ENCODE measurements at places on chromosomes 5 and 9.

DNA sequence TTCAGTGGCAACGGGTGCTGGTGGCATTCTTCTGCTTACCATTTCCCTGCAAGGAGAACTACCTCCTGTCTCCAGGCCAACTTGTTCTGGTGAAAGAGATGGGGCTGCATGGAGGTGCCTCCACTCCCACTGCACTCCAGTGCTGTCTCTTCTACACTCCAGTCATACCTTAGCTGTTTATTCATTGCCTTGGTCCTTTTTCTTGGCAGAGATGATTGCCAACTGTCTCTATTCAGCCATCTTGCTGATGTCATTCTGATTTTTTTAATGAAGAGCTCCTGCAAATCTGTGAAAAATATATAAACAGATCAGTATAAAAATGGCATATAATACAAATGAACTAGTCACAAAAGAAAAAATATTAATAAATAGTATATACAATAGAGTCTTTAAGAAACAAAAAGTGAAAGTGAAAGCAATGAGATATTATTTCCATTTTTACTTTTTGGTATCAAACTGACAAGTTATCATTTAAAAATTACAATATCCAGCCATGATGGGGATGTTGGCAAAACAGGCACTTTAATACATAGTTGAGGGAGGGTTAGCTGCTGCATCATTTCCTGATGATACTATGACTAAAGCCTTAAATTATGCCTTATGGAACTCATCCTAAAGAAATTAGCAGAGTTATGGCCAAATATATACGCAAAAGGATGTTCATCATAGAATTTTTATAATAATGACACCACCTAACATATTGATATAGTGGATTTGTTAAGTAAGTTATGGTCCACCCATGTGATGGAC is 109.4 kb downstream of the CARTPT start:
- DNase-seq, result peak; percentile 26

GRCh38 chr5:173202266-173202875 is 32.6 kb downstream of the NKX2-5 start:
- DNase-seq, result no peak

GRCh38 chr9:431701-432100 is 217.0 kb downstream of the DOCK8 start:
- no peak for DNase-seq

DNA sequence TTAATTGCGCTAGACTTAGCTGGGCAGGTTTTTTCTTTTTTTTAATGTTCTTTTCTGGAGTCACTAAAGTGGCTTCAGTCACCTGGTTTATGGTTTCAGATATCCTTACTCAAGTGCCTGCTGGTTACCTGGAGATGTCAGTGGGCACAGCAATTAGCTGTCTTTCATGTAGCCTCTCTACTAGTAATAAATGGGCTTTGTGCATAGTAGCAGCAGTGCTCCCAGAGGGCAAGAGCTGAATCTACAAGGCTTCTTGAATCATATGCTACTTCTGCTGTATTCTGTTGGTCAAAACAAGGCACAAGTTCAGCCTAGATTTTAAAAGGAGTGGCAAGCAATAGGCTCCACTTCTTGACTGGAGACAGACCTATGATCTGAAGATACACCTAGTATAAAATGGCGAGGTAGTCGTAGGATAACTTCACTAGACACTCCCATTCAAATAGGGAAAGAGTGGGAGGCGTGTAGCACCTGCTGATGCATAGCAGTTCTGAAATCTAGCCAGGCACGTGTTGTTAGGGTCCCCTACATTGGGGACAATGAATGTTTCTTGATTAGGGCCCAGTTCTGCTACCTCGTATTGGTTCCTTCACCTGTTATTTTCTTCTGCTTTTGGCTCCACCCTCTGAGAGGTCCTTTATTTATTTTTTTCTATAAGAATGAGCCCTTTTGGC is 7.0 kb downstream of the SCAMP1 start:
- no peak for DNase-seq

- DNase-seq, result no peak
These were observed 122.1 kb upstream of the FBXL17 start for GRCh38 chr5:108503986-108504385.

GRCh38 chr5:146068977-146069779 is 36.2 kb downstream of the PLAC8L1 start:
- DNase-seq, result no peak

DNA sequence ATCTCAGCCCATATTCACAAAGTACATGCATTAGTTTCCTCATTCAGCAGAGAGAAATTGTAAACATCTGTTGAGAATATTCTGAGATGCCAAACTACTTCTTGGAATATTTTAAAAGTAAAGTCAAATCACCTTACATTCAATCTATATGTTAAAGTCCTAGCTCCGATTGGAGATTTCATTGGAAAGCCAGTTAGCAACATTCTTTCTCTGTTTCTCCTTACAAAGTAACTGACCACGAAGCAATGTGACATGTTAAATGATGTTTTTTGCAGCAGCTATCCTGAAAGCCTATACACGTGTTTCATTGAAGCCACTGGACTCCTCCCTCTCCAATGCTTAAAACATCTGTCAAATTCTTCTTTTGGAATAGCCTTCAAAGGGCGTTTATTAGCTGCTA is 379.1 kb upstream of the CCNH start:
- no peak for DNase-seq

DNA sequence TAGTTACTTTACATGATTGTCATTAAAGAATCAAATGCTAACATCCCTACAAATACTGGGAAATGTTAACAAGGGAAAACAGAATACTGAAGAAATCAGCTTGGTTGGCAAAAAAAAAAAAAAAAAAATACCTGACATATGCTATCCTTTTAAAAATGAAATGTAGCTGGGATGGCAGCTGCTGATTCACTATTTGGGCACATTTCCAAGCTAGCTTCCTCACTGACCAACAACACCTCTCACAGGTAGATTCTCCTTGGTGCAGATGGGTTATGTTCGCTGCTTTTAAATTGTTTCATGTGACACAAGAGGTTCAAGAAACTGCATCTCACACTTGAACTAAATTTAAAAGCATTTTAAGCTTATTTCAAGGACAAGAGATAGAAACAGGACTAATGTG is 6.1 kb upstream of the PRUNE2 start:
- DNase-seq, result no peak

GRCh38 chr9:134412298-134412711 is 86.0 kb downstream of the RXRA start:
- no peak for DNase-seq

DNA sequence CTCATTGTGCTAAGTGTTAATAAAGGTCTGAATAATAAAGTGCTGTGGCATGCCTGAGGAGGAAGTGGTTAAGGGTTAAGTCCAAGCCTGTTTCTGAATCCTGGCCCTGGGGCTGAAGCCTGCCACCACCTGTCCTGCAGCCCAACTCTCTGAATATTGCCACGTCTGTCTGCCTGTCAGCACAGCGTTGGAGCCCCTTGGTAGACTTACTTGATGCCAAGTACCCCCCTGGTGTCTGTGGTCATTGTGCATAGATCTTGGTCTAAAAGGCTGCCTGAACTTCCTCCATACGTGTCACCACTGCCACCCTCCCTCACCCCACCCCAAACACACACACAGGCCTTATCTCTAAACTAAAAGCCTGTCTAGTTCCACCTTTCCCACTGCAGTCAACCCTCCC is 35.4 kb upstream of the SLC2A8 start:
- no peak for DNase-seq

GRCh38 chr5:143054480-143054941 is 284.3 kb downstream of the ARHGAP26 start:
- DNase-seq, result peak; percentile 57

DNA sequence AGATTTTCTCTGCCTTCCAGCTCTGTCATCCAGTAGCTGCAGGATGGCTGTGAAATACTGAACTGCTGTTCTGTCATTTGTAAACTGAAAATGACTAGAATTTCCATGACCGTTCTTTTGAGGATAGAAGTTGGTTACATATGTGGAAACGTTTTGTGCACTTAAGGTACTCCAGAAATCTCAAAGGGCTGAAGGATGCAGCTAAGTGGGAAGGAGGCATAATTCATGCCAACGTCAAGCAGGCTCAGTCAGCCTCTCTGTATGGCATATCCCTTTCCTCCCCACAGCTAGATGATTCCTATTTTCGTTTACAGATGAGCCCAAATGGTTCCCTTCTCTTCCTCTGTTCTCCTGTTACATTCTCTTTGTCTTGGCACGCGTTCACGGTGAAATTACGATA is 257.6 kb downstream of the FBXL7 start:
- no peak for DNase-seq

- DNase-seq, result no peak
These were observed 234.1 kb downstream of the LRRC70 start for GRCh38 chr5:62812621-62813255.

- no peak for DNase-seq
These were observed 277.5 kb upstream of the MVB12B start for GRCh38 chr9:126049088-126049487.

DNA sequence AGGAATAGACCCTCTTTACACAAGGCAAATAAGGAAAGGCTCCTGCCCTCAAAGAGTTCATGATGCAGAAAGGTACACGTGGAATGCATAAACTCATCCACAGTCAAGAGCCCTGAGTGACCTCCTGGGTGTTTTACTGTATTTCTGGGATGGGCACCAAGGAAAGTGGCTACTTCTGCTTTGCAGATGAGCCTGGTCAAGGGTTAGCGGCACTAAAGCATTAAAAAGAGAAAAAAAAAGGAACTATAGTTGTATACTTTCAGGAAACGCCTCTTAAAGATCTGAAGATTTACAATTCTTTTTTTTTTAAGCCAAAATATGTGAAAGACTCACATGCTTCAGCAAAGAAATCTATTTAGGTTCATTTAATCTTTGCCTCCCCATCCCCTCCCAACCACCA is 366.2 kb upstream of the PDE4D start:
- no peak for DNase-seq

DNA sequence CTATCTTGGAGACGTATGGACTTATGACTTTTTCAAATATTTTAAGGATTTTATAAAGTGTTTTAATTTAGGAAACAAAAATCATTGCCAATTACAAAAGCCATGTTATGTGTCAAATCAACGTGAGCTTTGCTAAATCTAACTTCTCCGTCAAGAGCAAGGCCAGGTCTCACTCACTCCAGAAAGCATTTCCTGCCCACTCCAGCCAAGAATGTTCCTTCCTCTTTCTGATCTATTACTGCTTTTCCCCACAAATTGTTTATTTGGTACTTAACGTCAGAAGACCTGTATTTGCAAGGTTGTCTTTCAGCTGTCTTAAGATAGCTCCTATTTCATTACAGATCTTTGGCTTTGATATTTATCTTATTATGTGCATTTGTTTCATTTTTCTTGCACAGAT is 193.5 kb upstream of the HAPLN1 start:
- no peak for DNase-seq

DNA sequence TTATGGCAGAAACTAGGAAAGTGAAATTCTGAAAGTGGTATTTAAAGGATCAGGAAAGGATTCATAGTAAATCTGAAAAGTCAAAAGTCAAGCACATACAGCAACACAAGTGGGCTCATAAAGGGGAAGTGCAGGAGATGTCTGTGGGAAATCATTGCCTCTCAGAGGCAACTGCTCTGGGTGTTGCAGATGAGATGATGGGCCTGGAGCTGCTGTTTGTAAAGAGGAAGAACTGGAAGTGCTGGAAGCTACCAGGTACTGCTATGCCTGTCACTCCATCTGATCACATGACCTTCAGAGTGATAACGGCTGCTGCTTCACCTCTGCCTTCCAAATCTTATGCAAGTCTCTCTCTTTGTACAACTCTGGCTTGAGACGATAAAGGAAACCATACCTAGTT is 55.9 kb downstream of the ADRB2 start:
- DNase-seq, result no peak

- DNase-seq, result no peak
These were observed 34.7 kb downstream of the PAEP start for GRCh38 chr9:135596211-135596610.

DNA sequence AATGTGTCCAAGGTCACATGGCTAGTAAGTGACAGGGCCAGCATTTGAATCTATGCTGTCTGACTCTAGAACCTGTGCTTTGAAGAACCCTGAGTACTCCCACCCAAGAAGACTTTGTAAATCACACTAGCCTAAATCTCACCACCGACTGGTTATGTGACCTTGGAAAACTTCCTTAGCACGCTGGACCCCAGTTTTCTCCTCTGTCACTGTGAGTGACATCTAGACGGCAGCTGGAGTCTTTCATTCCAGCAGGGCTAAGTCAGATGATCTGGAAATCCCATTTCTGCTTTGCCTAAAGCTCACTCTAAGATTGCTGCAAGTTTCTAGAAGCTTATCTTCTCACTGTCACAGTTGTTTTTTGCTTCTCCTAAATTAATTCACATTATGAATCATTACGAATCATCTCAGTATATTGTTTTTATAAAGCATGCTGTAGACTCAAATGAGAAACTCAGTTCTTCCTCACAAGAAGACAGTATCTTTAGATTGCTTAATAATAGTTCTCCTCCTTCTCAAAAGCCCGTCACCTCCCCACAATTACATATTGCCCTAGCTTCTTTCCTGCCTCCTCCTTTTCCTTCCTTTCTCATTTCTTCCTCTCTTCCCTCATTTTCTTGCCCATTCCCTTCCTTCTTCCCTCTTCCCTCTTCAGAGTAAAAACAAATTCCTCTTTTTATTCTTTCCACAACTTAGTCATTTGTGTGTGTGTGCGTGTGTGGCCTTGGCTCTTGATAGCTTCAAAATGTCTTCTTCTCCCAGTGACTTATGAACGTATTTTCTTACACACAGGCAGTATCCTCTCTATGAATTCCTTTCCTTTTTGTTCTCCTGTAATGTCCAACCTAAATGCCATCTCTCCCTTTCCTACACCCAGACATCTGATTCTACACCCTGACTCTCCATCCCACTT is 16.8 kb downstream of the ALDOB start:
- no peak for DNase-seq

DNA sequence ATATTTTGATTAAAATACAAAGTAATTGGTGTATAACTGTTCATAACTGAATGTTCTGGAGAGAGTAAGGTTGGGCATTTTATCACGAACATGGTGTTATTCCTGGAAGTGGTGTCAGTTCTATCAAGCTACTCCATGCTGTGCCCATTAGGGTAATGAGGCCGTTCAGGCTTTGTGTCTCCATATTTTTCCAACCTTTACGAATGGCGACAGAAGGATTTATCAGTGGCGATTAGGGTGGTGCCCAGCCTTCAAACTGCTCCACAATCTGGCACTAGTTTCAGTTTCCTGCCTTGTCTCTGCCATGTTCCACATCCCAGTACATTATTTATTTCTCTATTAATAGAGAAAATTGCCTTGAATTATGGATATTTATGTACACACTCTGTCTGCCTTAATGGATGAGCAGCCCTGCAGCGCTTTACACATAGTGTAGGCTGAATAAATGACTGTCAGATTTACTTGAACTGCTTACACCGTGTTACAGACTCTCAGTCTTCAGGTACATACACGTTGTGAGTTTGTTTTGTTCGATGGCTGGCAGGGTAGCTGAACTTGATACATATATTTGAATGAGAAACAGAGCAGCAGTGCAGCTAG is 23.9 kb upstream of the TMC1 start:
- DNase-seq, result no peak

- no peak for DNase-seq
These were observed 68.8 kb downstream of the ELL2 start for GRCh38 chr5:95892784-95893354.
